Stomach (tissue), 19 donors: ENCODE measurements at places on chromosomes 6 and 20. TPM values are rescaled to one million over a fixed set of nuclear protein-coding genes. Genes with fewer than 3 reads are reported as not detected.

The RIPOR3 gene
- polyA plus RNA-seq, result 4.4 TPM

The TSPO2 gene
- 1.4 TPM for polyA plus RNA-seq

The SKIC2 gene
- polyA plus RNA-seq, result 74.3 TPM

The GCNT2 gene
- 11.6 TPM for polyA plus RNA-seq

The LZTS3 gene
- polyA plus RNA-seq, result 16.6 TPM

The MACROD2 gene
- 1.00 TPM for polyA plus RNA-seq

The BICRAL gene
- polyA plus RNA-seq, result 3.1 TPM

The TRIM31 gene
- 52.2 TPM for polyA plus RNA-seq

The SLC12A5 gene
- 0.93 TPM for polyA plus RNA-seq

The HTR1B gene
- polyA plus RNA-seq, result 0.31 TPM

The E2F1 gene
- polyA plus RNA-seq, result 8.1 TPM

The RGS17 gene
- 0.33 TPM for polyA plus RNA-seq

The CST1 gene
- 0.23 TPM for polyA plus RNA-seq

The TGIF2 gene
- polyA plus RNA-seq, result 4.6 TPM

The SLC35D3 gene
- polyA plus RNA-seq, result 0.31 TPM

The SFT2D1 gene
- 37.7 TPM for polyA plus RNA-seq

The RAB44 gene
- polyA plus RNA-seq, result 0.23 TPM

The TENT5A gene
- polyA plus RNA-seq, result 19.4 TPM

The HLA-DRB1 gene
- 111 TPM for polyA plus RNA-seq

The PGC gene
- 26,682 TPM for polyA plus RNA-seq

The CASS4 gene
- 0.23 TPM for polyA plus RNA-seq

The HLA-DQA1 gene
- 5.0 TPM for polyA plus RNA-seq

The ACSS1 gene
- polyA plus RNA-seq, result 35.9 TPM

The KCNQ5 gene
- polyA plus RNA-seq, result 0.30 TPM

The CCN2 gene
- polyA plus RNA-seq, result 40.3 TPM

The BPI gene
- polyA plus RNA-seq, result not detected

The SPTLC3 gene
- 2.1 TPM for polyA plus RNA-seq

The KIF13A gene
- 9.2 TPM for polyA plus RNA-seq

The FOXF2 gene
- polyA plus RNA-seq, result 17.7 TPM

The SLC52A3 gene
- polyA plus RNA-seq, result 2.5 TPM

The DDX43 gene
- 0.62 TPM for polyA plus RNA-seq

The HLA-DOA gene
- polyA plus RNA-seq, result 2.1 TPM

The PACSIN1 gene
- polyA plus RNA-seq, result 1.6 TPM

The AHI1 gene
- 3.7 TPM for polyA plus RNA-seq

The PLA2G7 gene
- 0.61 TPM for polyA plus RNA-seq

The CYP24A1 gene
- polyA plus RNA-seq, result not detected

The NRN1 gene
- polyA plus RNA-seq, result 9.8 TPM

The HEY2 gene
- 0.83 TPM for polyA plus RNA-seq

The SAMHD1 gene
- polyA plus RNA-seq, result 38.7 TPM

The ZC2HC1B gene
- not detected for polyA plus RNA-seq

The GDAP1L1 gene
- polyA plus RNA-seq, result 0.25 TPM

The NELFE gene
- polyA plus RNA-seq, result 75.8 TPM

The SIRPB1 gene
- polyA plus RNA-seq, result 0.76 TPM

The ENPP5 gene
- polyA plus RNA-seq, result 2.3 TPM

The TSBP1 gene
- not detected for polyA plus RNA-seq

The EFCAB8 gene
- not detected for polyA plus RNA-seq

The POU3F2 gene
- polyA plus RNA-seq, result not detected

The CRYBG1 gene
- polyA plus RNA-seq, result 4.1 TPM

The SLC16A10 gene
- 2.2 TPM for polyA plus RNA-seq

The NINL gene
- polyA plus RNA-seq, result 7.8 TPM

The SOBP gene
- polyA plus RNA-seq, result 3.7 TPM

The EPHA7 gene
- 0.56 TPM for polyA plus RNA-seq
